ENCODE measurements at places on chromosomes 6 and 20. TPM values are rescaled to one million over a fixed set of nuclear protein-coding genes. Genes with fewer than 3 reads are reported as not detected.

EEF1A2 gene
- 56.3 TPM for total RNA-seq

CCN2 gene
- total RNA-seq, result 315 TPM

KCNB1 gene
- 7.1 TPM for total RNA-seq

MDFI gene
- 7.3 TPM for total RNA-seq

SRSF12 gene
- total RNA-seq, result 2.2 TPM

PTPRT gene
- 45.0 TPM for total RNA-seq

POLH gene
- total RNA-seq, result 12.9 TPM

CRISP3 gene
- 7.5 TPM for total RNA-seq

PDE10A gene
- total RNA-seq, result 29.0 TPM

RIPPLY2 gene
- not detected for total RNA-seq

CDC40 gene
- total RNA-seq, result 23.0 TPM

DNA sequence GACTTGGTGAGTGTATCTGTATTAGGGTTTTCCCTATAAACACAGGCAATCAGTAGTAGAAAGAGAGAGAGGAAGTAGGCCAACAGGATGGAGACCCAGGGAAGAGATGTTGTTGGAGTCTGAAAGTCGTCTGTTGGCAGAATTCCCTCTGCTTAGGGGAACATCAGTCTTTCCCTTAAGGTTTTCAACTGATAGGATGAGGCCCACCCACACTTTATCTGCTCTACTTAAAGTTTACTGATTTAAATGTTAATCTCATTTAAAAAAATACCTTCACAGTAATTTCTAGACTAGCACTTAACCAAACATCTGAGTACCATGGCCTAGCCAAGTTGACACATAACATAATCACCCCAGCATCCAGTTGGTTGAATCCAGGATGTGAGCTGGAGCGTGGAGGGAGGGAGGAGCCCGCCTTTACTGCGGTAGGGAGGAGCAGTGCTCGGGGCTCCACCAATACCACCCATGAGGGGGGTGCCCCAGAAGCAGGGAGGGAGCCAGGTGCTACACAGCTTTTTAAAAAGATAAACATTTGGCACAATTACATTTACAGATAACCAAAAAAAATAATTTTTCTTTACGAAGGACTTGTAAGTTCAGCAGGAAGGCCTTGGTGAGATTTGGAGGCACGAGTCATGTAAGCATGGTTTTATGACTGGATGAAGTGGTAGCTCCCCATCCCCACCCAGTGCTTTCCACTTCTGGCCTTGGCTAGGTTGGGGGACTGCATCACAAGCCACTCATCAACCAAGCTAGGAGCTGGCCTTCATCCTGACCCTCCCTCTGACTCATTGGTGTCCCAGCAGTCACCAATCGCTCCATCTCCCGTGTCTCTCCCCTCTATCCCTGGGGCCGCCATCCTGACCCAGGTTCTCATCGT lies 18.4 kb upstream of the SNX9 start:
- no peak for DNase-seq

GRCh38 chr20:29690274-29690673 lies 1567.2 kb upstream of the DEFB115 start:
- no peak for DNase-seq

DNA sequence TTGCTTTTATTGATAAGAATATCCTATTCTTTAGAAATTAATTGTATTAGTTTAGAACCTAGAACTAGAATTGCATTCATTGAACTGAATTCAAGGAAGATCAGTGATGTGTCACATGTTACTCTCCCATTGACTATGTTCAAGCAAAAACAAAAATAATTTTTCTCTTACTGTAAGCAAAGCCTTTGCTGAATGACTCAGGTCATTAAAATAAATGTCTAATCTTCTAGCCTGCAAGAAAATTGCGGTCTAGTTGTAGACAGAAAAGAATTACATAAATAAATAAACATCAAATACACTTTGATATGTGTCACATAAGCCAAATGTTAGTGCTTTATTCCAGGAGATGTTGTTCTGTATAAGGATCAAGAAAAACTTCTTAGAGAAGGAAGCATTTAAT lies 387.9 kb downstream of the ADGRB3 start:
- DNase-seq, result no peak

DNA sequence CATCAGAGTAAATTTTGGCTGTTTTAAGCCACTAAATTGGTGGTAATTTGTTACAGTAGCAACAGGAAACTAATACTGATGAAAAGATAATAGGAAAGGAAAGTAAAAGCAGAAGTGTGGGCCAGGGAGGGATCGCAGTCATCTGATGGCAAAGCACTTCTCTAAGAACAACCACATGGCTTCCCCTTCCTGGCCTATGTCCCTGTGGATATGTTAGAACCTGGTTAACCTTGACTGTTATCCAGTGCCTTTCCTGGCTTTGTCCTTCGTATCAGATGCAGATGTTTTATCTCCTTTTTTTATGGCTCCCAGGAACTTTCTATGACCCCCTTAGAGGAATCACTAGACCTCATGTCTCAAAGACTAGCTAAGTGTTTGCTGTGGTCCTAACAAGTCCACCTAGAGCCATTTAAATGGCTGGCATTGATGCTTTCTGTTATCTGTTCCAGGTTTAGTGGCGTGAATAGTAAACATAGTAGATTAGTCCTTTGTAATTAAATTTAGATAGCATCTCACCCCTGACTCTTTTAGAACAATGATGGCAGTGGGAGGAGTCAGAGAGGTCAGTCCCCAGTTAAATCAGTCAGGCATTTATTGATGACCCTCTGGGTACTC lies 79.2 kb upstream of the PHACTR2 start:
- no peak for DNase-seq

- DNase-seq, result no peak
These were observed 39.3 kb downstream of the HUS1B start for GRCh38 chr6:617456-618100.

DNA sequence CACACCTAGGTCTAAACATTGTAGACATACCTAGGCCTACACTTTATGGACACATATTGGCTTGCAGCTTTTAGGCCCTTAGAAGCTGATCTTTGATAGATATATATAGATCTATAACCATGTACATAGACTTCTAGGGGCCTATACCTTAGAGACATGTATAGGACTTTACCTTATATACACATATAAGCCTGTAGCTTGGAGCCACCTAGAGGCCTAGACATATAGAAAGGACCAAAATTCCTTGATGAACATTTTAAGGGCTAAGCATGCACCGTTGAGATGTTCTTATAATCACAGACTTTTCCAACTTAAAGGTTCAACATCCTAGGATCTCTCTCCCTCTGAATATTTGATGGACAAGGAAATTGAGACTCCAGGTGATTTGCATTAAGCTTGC lies 371.7 kb upstream of the SASH1 start:
- no peak for DNase-seq

GRCh38 chr6:37481711-37482605 lies 17.7 kb downstream of the CCDC167 start:
- DNase-seq, result no peak

- DNase-seq, result peak; percentile 85
These were observed 59.7 kb upstream of the EEF1A1 start for GRCh38 chr6:73580247-73581149.

DNA sequence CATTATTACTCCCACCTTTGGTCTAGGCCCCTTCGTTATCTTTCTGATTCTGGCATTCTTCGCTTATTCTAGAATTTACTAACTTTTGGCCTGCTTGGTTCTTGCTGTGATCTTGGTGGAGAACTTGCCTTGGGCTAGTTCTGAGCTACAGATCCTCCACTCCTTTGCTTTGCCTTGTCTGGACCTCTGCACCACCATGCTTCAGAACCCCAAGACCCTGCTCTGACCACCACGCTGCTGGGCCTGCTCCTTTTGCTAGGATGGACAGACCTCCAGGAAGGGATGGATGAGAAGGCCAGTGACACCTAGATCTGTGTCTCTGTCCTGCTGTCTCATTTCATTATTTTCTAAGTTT lies 30.4 kb upstream of the CCN2 start:
- DNase-seq, result no peak

DNA sequence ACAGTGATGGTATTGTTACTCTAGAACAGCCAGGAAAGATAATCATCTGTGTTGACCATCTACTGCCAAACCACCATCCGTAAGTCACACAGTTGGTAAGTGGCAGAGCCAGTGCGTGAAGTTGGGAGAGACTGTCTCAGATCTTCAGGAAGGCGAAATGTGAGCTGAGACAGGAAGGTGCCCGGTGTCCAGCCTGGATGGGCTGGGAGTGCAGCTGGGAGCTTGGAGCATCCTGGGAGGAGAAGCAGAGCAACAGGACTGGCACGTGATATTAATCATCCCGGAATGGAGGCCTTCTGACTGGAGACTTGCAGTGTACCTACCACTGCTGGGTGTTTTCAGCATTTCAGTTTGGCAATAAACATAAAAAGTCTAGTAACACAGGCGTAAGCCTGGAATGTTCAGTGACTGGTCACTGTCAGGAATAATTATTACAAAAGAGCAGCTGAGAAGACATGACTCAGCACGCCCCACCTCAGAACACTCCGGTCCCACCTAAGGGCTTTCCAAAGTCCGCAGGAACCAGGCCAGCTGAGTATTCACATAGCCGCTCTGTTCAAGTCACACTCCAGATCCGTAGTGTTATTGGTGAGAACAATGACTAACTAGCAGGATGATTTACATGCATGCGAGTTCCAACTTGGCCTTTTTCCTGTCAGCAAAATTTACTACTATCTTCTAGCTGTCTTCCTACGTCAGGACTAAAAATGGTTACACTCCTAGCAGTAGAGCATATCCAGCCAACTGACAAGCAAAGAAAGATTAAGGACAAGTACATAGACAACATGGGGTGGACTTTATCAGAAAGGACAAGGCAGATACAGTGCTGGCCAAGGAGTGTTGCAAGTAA lies 45.1 kb upstream of the PNRC1 start:
- peak; percentile 90 for DNase-seq

GRCh38 chr20:22582964-22583772 lies 1.2 kb downstream of the FOXA2 start:
- no peak for DNase-seq

GRCh38 chr6:1278061-1278720 lies 33.7 kb upstream of the FOXQ1 start:
- DNase-seq, result no peak

- no peak for DNase-seq
These were observed 80.4 kb upstream of the MANEA start for GRCh38 chr6:95496769-95497426.

- DNase-seq, result no peak
These were observed 246.0 kb upstream of the SPTLC3 start for GRCh38 chr20:12762725-12763124.

- no peak for DNase-seq
These were observed 3.1 kb downstream of the ADRM1 start for GRCh38 chr20:62305765-62306413.

- DNase-seq, result no peak
These were observed 61.1 kb upstream of the CCN6 start for GRCh38 chr6:111992851-111993250.

GRCh38 chr6:151961809-151962208 lies 154.3 kb downstream of the ESR1 start:
- no peak for DNase-seq

DNA sequence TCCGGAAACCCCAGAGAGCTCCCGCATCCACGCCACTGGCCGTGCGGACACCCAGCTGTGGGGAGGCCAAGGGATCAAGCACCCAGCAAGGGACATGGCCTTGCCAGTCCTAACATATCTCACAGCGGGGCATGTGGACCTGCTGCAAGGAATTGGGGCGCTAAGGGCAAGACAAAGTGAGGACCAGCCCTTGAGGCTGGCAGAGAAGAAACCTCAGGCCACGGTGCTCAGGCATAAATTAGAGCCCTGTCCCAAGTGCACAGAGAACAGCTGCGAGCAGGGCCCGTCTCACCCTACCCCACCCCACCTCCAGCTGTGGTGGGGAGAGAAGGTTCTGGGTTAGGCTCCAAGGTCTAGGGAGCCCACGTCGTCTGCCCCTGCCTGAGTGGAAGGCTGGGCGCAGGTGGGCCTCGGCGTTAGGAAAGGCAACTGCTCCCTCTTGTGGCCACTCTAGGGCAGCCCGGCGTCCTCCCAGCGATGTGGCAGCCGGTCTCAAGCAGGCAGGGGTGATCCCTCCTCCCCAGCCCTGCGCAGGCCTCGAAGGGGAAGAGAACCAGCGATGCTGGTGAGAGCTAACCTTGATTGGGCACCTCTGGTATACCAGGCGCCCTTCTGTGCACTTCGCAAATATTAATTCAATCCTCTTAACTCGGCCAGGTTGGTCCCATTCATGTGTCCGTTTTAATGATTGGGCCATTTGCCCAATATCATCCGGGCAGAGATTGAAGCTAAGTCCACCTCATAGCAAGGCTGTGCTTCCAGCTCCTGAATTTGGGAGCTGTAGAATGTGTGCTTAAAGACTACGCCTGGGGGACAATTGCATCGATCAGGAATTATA lies 235.8 kb downstream of the NFATC2 start:
- DNase-seq, result peak; percentile 77

- DNase-seq, result no peak
These were observed 423.8 kb upstream of the ADGRB3 start for GRCh38 chr6:68211242-68211795.

GRCh38 chr6:149139782-149140136 lies 177.8 kb upstream of the TAB2 start:
- no peak for DNase-seq

GRCh38 chr6:126480268-126480667 lies 140.4 kb downstream of the CENPW start:
- no peak for DNase-seq

- DNase-seq, result no peak
These were observed 97.6 kb downstream of the FAM50B start for GRCh38 chr6:3946778-3947177.

DNA sequence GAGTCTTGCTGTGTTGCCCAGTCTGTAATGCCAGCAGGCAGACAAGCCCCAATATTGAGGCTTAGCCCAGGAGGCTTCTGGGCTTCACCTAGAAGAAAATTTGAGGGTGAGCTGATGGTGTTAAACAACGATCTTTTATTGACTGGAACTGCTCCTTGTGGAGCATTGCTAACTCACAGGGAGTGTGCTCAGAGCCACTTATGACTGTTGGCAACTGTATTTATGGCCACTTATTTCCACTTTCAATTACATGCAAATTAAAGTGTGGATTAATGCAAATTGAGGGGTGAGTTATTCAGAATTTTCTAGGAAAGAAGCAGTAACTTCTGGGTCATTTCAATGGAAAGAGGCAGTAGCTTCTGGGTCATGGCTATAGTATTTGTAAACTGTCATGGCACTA lies 317.2 kb upstream of the FKBP1C start:
- no peak for DNase-seq

DNA sequence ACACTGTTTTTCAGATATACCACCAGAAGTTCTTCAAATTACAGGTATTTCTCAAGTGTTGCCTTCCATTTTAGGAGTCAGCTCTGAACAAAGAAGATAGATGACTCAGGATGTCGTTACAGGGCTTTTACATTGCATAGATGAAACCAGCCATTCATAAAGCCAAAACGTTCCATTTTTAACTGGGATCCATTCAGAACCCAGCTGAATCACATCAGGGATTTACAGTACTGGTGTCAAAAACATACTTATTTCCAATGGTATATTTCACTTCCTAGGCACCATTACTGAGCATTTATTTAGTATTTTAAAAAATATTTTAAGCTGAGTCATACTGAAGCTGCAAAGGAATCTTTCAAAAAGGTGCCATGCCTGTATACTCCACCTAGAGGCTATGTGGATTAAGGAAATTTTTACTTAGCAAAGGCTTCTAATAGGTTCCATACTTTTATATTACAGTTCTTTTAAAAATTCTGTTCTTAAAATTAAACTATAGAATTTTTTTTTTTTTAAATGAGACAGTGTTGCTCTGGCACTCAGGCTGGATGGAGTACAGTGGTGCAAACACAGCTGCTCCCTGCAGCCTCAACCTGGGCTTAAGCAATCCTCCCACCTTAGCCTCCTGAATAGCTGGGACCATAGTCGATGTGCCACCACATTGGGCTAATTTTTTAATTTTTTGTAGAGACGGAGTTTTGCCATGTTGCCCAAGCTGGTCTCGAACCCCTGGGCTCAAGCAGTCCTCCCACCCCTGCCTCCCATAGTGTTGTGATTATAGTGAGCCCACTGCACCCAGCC lies 2.6 kb downstream of the ASF1A start:
- DNase-seq, result no peak

Data from mucosa of gallbladder (tissue), 1 donor.